AG04450 (cell line): ENCODE measurements at places on chromosomes 4 and X. TPM values are rescaled to one million over a fixed set of nuclear protein-coding genes. Genes with fewer than 3 reads are reported as not detected.

The GPC4 gene
- polyA plus RNA-seq, result 0.04 and 0.06 TPM in 2 replicates

The PLXNB3 gene
- 4.6 and 5.5 TPM in 2 replicates for polyA plus RNA-seq

The HELT gene
- not detected in 2 replicates for polyA plus RNA-seq

The CCDC120 gene
- polyA plus RNA-seq, result 0.83 and 1.0 TPM in 2 replicates

The USP17L17 gene
- not detected in 2 replicates for polyA plus RNA-seq

The PCDH10 gene
- polyA plus RNA-seq, result 0.36 and 0.37 TPM in 2 replicates

The TMEM175 gene
- 27.9 and 31.8 TPM in 2 replicates for polyA plus RNA-seq

The GLRA2 gene
- not detected in 2 replicates for polyA plus RNA-seq

The IL1RAPL2 gene
- polyA plus RNA-seq, result 0.71 and 1.3 TPM in 2 replicates

The AVPR2 gene
- polyA plus RNA-seq, result not detected in 2 replicates

DNA sequence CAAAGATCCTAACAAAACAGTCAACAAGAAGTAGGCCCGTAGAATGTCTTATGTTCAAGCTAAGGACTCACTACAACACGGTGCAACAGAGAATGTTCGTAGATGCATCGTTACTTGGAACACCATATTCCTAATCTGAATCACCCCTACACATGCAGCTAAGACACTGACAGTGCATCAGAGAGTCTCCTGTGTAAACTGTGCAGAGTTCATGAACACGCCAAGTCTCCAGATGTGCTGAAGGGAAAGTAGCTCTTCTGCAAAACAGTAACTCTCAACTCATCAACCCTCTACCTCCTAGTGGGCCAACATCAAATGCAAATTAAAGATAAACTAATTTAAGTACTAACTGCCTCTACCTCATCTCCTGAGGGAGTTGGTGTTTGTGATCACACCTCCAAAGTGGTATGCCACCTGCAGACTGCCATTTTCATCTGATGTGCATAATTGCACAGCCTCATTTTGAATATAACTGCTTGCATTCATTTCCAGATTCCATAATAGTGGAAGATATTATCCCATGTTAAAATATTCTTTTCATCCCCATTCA, 73.5 kb downstream of the MOSPD2 start:
- no peak for DNase-seq

DNA sequence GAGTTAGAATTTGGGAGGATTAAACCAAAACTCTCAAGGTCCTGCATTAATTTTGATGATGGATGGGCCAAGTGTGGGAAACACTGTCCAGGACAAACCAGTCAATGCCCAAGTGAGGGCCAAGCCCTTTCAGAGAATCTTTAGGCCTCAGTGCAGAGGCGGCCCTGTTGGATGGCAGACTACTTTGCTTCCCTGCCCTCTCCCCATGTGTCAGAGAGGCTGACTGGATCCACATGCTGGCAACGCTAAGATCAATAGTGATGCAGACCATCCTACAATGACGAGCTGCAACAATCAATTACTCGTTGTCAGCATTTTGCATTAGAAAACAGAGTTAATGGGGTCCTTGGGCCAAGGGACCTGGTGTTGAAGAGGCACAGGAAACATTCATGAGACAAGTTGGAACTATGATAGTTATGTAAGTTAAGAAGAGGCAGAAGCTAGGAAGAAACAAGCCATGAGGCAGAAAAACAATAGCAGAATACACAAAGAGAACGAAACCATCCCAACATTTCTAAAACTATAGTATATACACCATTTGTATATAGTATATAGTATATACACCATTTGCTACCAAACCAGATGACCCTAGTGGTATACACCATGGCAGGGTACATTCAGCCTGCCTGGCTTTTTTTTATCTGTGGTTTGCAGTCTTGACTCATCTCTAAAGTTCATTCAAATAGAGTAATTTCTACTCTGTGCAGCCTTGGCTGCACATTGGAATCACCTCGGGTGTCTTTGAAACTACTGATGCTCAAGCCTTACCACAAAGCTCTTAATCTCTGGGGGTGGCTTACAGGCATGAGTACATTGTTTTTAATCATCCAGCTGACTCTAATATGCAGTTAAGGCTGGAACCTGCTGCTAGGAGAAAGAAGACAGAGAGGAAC, 147.7 kb upstream of the GYPA start:
- DNase-seq, result no peak

GRCh38 chr4:25485104-25485503, 108.0 kb downstream of the ANAPC4 start:
- DNase-seq, result no peak

DNA sequence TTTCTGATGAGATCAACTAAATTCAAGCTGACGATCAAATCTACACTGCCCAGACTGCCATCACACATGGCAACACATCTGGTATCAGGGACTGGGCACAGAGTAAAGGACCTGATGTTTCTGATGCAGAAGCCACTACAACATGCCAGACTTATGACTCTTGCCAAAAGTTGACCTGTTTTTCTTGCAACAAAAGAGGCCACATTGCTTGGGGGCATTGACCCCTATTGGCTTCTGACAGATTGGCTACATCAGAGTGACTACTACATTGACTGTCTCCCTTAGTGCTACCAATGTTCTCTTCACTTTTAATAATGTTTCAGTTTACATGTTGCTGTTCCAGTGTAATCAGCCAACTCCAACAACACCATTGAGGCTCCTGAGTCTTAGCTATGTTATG, 15.3 kb upstream of the SMIM10 start:
- DNase-seq, result no peak

DNA sequence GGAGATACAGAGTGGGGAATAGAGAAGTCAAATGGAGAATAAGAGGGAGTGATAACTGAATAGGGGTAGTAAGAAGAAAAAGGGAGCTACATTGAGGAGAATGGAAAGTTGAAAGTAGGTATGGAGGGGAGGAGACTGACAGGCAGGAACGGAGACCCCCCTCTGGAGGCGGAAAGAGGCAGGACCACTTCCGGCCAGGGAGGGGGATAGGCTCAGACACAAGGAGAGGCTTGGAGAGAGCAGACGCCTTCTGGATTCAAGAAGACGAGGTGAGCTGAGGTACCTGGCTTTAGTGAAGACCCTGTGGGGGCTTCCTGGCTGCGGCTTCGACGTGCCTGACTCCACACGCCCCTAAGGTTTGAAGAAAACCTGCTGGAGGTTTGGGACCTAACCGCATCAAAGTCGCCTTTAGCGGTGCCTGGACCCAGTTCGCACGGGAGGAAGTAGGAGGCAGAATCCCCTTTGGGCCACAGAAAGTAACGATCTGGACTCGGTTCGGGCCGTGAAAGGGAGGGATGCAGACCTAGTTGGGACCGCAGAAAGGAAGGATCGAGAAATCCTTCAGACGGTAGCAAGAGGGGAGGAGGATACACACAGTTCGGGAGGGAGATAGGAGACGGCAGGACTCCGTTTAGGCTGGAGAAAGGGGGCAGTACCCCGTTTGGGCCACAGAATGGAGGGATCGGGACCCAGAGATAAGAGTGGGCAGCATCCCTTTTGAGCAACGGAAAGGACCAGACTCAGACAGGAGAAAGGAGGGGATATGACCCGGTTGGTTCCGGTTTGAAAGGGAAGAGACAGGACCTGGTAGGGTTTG, at the start of gene TRO:
Gene TRO (plus strand): TSS at position 215 of the 817 bp plus-strand sequence. CDS start 1,423 bp downstream, outside the sequence.
- no peak for DNase-seq

GRCh38 chrX:54325077-54325476, 32.8 kb downstream of the WNK3 start:
- DNase-seq, result no peak

- peak; percentile 72 for DNase-seq
Observed at GRCh38 chr4:118289794-118290193, 63.0 kb downstream of the PRSS12 start.

- DNase-seq, result no peak
Observed at GRCh38 chr4:101958547-101958946, 168.0 kb downstream of the BANK1 start.

- DNase-seq, result no peak
Observed at GRCh38 chr4:169080981-169081380, 70.9 kb upstream of the CBR4 start.

DNA sequence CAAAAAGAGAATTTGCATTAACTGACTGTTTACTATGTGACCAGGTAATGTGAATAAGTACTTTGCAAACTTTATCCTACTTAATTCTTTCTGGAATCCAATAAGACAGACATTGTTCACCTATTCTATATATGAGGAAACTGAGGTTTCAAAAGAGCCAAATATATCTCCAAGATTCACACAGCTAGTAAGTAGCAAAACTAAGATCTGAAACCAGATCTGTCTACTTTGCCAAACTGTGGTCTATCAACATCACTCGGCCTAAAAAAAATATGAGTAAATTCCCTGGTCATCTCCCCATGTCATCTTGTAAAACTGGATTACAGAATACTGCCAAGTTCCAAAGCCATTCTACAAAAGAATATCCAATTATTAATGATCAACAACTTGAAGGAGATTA, 52.8 kb downstream of the ANAPC10 start:
- no peak for DNase-seq

- DNase-seq, result no peak
Observed at GRCh38 chrX:147763131-147763530, 148.6 kb upstream of the FMR1 start.

- no peak for DNase-seq
Observed at GRCh38 chr4:16289897-16290554, 63.8 kb upstream of the TAPT1 start.

DNA sequence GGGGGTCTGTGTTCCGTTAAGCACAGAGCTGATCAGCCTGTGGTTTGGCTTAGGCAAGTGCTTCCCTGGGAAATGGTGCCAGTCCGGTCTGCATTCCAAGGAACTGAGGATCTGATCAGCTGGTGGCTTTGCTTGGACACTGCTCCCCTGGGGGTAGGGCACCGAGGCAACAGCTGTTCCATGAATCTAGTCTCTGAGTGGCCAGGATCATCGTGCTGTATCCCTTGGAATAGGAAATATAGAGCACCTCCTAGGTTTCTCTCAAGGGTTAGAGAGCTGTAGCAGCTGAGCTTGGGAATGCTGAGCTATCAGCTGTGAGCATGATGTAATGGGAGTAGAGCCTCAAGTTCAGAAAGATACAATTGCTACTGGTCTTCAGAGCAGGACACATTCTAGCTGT, 863.9 kb downstream of the RAPGEF2 start:
- DNase-seq, result no peak

DNA sequence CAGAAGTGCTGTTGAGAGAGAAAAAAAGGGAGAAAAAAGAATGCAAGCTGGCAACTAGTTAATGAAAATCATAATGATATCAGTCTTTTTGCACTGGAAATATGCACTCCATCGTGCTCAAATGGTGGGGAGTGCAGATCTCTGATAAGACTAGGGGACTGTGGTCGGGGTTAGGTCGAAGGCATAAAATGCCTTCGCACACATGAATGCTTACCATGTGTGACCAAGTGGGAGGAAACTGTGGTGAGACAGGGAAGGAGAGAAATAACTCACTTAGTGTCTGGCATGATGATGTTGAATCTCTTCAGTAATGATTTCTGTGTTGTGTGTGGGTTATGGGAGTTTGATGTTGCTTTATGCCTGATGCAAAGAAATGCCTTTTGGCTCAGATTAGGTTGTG, 358.9 kb downstream of the FBXO8 start:
- DNase-seq, result no peak

DNA sequence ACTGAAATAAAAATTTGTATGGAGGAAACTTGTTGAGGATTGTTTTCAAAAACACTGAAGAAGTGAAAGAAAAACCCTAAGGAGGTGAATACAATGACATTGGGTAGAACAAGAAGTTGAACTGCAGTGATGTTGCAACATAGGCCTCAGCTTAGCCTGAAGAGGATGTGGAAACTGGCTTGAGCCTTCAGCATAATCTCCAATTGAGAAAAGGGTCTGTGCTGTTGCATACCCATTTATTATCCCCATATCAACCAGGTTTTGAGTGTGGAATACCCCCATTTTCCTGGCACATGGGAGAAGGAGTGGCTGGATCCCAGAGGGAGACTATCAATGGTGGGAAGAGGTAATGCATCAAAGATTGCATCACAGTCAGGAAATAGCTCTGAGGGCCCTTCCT, 695.0 kb upstream of the HS3ST1 start:
- DNase-seq, result no peak

GRCh38 chrX:65635822-65636221, 31.6 kb upstream of the MSN start:
- DNase-seq, result no peak

DNA sequence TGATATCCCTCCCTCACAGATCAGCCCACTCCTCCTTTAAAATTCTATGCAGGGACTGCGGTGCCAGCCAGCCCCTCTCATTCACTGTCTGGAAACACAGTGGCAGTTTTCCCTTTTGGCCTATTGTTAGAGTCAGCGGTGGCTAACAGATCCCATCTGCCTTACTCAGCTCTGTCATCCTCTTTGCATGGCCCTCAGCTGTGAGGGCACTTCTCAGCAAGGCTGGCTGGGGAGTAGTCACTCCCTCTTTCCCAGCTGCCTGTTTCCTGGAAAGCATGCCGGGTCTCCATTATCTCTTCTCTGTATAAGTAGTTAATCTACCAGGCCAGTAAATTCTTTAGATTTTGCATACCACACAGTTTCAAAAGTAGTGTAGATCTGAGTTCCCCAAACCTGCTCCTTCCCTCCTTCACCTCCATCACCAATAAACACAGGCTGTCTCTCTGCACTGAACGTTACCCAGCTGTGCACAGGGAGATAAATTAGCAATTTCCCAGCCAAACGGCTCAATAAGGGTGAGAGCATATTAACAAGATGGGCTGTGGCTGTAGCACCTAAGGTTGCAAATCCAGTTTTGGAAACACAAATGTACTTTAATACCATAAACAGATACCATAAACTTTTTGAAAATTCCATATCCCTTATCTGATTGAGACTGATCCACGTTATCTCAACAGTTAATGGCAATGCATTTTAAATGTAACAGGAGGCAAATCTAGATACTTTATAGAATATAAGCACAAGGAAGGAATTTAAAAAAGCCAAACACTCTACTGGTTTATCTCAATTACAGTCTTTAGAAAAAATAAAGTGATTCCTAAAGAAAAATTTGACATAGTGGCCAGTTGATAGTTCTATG, 229.3 kb downstream of the ANKRD50 start:
- no peak for DNase-seq

GRCh38 chr4:92368653-92369052, 64.9 kb downstream of the GRID2 start:
- DNase-seq, result no peak

DNA sequence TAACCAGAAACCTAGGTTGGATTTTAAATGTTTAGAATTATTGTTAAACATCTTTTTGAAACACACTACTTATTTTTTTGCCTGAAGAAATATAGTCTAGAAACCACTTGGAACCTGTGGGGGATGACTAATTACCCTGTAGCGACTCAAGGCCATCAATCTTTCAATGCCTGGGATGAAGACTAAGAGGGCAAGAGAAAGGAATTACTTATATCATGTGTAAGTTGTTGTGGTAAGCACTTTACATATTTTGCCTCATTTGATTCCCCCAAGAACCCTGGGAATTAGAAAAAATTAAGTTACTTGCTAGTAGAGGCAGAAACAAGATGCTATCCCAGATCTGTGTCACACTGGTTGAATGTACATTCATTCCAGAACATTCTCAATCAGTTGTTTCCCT, 170.9 kb upstream of the GRIA3 start:
- no peak for DNase-seq

DNA sequence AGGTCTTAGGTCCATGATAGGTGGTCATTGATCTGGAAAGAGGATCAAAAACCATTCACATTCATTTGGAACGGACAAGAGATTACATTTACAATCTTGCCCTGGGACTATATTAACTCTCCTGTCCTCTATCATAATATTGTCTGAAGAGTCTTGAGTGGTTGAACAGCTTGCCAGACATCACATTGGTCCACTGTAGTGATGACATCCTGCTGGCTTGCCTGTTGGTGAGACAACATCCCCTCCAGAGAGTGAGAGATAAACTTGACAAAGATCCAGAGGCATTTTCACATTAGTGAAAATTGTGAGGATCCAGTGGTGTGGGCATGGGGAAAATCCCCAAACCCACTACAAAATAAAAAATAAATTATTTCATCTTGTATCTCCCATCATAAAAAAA, 155.7 kb upstream of the LEF1 start:
- DNase-seq, result no peak
